K562 (cell line): ENCODE measurements at places on chromosomes 16 and 17.
A peak's percentile ranks its signal among the peaks of the same experiment; 100 is the strongest.

- DNase-seq: peak; percentile 39
Observed at GRCh38 chr16:87956365-87957231, 5.4 kb downstream of the BANP start.

DNA sequence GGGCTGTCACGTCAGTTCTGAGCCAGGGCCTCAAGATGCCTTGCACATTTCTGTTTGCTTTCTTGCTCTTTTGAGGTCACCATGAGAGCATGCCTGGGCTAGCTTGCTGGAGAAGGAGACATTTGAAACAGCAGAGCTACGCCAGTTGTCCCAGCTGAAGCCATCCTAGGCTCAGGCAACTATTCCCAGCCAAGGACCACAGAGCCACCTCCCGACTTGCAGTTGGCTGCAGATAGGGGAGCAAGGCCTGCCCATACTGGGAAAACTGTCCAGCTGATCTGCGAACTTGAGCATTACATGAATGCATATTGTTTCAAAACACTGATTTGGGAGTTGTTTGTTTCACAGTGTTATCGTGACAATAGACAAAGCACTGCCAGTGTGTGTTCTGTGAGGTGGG lies 340.8 kb downstream of the XYLT1 start:
- no peak for DNase-seq

DNA sequence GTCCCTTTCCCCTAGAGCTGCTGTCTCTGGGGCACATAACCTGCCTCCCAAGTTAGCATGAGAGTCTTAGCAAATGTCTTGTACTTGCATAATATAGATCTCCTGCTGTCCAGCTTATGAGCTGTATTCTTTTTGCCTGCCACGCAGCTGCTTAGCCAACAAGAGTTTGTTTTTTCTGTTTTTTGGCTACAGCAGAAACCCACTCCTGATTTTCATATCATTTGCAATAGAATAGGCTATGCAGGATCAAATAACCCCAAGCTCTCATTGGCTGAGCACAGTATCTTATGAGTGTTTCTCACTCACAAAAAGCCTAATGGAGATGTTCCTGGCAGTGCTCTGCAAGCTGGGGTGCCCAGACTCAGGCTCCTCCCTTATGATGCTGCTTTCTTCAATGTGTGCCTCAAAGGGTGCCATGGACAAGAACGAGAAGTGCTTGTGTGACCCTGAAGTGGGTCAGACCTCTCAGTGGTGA lies 23.1 kb downstream of the B9D1 start:
- no peak for DNase-seq

GRCh38 chr16:85955566-85955965 lies 56.6 kb downstream of the IRF8 start:
- DNase-seq: no peak

DNA sequence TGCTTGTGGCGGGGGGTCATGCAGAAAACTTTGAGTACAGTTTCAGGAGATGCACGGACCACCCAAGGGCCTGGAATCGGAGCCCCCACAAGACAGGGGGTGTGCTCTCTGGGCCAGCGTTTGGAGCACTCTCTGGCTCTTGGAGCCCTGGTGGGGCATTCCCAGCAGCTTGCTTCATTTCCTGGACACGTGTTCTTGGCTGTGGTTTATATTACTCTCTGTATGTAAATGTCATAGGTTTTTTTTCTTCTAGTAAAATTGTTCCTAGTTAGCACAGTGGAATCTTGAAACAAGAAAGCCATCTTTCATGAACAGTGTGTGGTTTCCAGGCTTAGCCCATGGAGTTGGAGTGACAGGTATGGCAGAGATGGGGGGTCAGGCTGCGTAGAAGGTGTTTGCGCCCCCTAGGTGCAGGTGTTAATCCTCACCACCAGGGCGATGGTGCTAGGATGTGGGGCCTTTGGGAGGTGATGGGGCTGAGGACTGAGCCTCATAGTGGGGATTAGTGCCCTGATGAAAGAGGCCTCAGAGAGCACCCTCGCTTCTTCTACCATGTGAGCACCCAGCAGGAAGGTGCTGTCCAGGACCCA lies 79.8 kb downstream of the JPH3 start:
- DNase-seq: peak; percentile 31

DNA sequence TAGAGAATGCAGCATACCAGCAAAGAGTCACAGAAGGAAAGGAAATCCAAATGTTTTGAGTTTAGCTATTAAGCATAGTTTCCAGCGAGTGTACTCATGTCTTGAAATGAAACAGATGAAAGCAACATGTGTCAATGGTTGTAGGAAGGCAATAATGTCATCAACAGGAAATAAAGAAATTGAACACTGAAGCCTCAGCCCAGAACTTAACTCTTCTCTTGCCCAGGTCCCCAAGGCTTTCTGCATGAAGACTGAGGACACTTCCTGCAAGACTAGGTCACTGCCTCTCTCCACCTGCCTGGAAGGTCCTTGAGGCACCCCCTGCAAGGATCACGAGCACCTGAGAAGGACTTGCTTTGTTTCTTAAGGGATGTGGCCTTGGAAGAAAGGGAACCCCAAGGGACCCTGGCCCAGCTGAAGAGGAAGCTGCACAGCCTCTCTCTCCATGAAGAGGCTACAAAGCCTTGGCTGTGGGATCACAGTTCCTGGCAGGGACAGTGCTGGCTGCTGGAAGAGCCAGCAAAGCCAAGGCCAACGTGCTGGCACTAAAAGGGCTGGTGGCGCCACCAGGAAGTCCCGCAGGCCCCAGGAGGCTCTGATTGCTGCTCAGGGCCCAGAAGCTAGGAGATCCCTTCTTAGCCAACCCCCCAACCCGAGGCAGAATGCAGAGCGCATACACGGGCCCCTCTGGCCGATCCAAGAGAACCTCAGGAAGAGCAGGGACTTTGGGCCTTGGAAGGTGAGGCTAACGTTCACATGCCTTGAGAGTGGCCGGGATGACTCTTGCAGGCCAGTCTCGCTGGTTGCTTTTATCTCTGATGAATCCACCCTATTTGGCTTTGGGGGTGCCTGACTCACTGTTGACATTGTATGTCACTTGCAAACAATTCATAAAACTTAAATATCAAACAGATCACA lies 23.4 kb upstream of the AXIN2 start:
- no peak for DNase-seq

DNA sequence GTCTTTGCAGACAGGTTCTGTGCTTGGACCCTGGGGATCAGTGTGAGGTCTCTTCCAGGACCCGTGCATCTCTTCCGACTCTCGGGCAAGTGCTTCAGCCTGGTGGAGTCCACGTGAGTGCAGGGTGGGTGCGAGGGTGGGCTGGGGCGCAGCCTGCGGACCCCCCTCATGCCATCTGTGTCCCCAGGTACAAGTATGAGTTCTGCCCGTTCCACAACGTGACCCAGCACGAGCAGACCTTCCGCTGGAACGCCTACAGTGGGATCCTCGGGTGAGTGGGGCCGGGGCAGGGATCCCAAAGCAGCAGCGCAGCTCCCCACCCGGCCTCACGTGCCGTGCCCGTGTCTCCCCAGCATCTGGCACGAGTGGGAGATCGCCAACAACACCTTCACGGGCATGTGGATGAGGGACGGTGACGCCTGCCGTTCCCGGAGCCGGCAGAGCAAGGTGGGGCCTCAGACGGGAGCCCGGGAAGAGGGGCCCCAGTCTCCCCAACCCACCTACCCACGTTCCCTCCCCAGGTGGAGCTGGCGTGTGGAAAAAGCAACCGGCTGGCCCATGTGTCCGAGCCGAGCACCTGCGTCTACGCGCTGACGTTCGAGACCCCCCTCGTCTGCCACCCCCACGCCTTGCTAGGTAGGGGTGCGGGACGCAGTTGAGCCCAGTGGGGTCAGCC lies 10.1 kb downstream of the GNPTG start:
- DNase-seq: no peak

- no peak for DNase-seq
Observed at GRCh38 chr16:9556949-9557665, 465.7 kb downstream of the HAPSTR1 start.

DNA sequence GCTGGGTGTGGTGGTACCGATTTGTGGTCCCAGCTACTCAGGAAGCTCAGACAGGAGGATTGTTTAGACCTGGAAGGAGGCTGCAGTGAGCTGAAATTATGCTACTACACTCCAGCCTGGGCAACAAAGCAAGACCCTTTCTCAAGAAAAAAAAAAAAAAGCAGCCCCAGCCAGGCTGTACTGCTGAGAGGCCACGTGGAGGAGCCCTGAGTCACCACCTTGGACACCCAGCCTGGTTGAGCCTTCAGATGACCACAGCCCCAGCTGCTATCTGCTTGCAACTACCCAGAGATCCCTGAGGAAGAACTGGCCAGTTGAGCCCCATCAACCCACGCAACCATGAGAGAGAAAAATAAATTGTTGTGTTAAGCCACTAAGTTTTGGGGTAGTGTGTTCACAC lies 23.6 kb upstream of the GPRC5C start:
- DNase-seq: peak; percentile 66

DNA sequence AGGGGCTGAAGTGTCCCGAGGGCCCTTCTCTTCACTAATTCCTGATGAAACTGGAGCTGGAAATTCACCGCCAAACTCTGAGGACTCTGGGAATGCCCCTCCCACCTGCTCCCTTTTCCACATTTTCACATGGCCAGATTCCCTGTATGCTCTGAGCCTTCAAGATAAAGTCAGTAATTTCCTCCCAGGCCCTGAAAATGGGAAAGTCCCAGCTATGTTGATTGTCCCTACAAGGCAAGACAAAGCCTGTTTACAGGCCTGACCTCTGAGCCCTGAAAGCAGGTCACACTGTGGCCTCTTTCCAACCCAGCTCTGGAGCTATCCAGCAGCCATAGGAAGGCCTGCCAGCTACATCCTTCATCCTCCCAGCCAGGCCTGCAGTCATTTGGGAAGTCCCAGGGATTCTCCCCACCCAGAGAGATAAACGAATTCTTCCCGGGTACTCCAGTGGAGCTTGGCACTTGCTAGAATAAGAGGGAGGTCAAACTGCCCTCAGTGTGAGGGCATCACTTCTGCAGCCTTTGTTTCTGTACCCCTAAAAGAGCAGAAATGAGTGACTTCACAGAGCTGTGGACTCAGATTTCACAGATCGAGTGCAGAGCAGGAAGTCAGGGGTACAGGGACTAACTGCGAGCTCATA lies 19.6 kb upstream of the CCL2 start:
- no peak for DNase-seq

GRCh38 chr17:55768936-55769624 lies 18.2 kb downstream of the PCTP start:
- DNase-seq: no peak

GRCh38 chr17:73354423-73355284 lies 42.9 kb upstream of the CDC42EP4 start:
- DNase-seq: no peak

- no peak for DNase-seq
Observed at GRCh38 chr17:39769974-39770587, 32.3 kb downstream of the GRB7 start.

DNA sequence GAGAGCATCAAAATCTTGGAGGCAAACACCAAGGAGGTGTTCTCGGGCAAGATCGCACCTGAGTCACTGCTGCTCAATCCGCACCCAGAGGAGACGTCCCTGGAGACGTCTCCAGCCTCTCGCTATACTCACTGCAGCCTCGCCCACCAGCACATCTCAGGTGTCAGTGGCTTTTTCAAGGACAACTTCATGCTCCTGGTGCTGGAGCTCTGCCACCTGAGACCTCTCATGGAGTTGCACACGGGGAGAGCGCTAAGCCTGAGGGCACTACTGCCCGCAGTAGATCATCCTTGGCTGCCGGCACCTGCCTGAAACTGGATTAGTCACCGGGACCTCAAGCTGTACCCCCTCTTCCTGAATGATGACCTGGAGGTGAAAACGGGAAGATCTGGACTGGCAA lies 2.6 kb upstream of the MBTPS1 start:
- no peak for DNase-seq

- no peak for DNase-seq
Observed at GRCh38 chr16:82364690-82365089, 194.7 kb upstream of the MPHOSPH6 start.

DNA sequence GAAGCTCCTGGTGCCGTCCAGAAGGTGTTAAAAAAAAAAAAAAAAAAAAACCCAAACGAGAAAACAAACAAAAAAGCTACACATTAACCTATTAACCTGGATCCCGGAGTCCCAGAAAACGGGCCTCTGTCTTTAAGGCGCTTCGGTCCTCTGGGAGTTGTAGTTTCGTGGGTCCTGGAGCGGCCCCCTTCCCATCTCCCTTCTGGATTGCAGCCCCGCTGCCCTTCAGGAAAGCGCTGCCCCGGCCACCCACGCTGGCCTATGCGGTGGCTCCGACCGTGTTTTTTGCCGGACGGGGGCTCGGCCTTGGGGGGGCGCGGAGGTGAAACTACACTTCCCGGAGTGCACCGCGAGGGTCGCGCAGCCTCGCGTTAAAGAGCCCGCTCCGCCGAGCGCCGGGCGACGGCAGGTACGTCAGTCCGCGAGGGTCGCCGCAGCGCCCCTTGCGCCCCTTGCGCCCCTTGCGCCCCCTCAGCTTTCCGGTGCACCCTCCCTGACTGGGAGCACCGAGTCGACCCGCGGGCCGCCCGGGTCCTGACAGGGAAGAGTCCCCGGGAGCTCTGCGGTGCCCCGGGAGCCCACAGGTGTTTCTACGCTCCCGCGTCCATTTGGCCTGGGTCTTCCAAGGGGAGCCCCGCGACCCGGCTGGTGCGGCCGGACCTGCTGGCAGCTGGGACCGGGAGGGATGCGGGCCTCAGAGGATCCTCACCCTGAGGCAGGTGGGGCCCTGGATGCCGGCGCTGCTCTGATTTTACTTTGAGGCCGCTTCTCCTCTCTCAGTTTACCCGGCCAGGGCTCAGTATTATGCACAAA lies at the start of gene FCSK:
FCSK (plus strand) TSS at position 374 of the 813 bp plus-strand sequence. CDS start 8,596 bp downstream, outside the sequence.
- DNase-seq: peak; percentile 80

- DNase-seq: no peak
Observed at GRCh38 chr17:66714046-66715023, 120.6 kb upstream of the CACNG5 start.

GRCh38 chr17:56847106-56847505 lies 13.2 kb downstream of the DGKE start:
- DNase-seq: no peak

- DNase-seq: no peak
Observed at GRCh38 chr16:64051824-64052223, 1070.0 kb downstream of the CDH11 start.

DNA sequence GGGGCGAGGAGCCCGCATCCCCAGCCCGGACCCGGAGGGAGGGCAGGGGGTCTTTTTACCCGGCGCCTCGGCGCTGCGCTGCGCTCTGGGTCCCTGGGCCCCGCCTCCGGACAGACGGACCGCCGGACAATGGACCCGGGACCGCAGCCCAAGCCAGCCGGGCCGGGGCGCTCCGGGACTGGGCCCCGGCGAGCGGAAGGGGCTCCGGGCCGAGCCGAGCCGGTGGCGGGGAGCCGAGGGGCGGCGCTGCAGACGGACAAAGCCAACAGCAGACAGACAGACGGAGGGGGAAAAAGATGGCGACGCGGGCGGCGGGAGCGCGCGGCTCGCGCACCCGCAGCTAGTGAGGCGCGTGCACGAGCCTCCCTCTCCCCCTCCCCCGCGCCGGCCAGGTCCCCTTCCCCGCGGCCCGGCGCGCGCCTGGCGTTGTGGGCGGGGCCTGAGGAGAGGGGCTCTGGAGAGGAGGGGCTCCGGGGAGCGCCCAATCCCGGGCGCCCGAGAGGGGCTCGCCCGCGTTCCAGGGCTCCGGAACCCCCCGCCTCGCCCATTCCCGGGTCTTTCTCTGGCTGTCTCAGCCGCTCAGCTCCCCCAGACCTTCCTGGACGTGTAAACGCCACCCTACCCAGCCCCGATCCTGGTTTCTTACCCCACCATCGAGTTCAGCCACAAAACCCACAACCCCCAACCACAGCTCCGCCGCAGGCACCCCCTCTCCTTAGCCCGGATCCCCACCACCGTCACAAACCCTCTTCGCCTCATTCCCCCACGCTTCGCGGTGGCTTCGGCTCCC lies at the start of gene ZNF821:
ZNF821 (minus strand) TSS at position 334 of the 790 bp plus-strand sequence. CDS start 4,236 bp downstream, outside the sequence.
- peak; percentile 98 for DNase-seq

GRCh38 chr17:43713494-43714162 lies 45.0 kb downstream of the SOST start:
- DNase-seq: no peak
